ENCODE measurements at places on chromosomes 7 and 10. TPM values are rescaled to one million over a fixed set of nuclear protein-coding genes. Genes with fewer than 3 reads are reported as not detected.
A peak's percentile ranks its signal among the peaks of the same experiment; 100 is the strongest.

DNA sequence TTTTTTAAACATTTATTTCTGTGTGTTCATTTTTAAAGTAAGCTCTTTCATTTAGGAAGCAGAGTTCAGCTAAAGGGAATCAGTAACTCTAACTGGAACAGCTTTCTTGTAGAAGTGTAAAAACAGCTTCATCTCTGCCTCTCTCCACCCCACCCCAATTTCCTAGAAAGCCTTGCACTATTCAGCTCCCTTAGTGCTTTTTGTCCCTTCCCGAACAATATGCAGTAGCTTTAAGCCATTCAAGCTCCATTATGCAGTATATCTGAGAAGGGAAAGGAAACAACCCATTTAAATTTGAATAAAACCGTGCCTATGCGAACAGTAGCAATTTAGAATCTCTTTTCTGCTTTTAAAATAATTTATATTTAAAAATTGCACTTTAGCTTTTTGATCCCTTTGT, 134.5 kb downstream of the TRIL start:
- DNase-seq = no peak

- DNase-seq = no peak
Measured at GRCh38 chr10:37488792-37489657, 363.6 kb downstream of the ANKRD30A start.

- DNase-seq = no peak
Measured at GRCh38 chr7:30984359-30985107, 20.8 kb downstream of the GHRHR start.

GRCh38 chr10:55287346-55287745, 486.3 kb upstream of the PCDH15 start:
- no peak for DNase-seq

- DNase-seq = no peak
Measured at GRCh38 chr10:24825551-24825950, 101.9 kb upstream of the ARHGAP21 start.

DNA sequence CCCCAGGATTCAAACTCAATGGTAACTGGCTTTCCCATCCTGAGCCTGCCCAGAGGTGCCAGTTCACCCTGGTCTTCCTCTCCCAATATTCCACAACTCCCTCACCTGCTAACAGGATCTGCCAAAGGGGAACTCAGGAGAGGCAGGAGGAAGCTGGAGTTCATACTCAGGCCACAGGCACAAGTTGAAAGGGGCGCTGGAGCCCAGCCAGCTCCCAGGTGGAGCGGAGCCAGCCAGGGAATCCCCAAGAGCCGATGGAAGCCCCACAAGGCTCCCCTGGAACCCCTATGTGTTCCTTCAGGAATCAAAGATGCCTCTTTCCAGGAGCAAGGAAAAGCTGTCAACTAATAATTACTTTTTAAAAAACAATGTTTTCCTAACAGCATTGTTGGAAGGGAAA, 63.5 kb downstream of the SH3PXD2A start:
- DNase-seq = no peak

- DNase-seq = no peak
Measured at GRCh38 chr7:8320174-8320573, 58.2 kb upstream of the ICA1 start.

- DNase-seq = no peak
Measured at GRCh38 chr10:26486304-26486703, 48.2 kb downstream of the APBB1IP start.

DNA sequence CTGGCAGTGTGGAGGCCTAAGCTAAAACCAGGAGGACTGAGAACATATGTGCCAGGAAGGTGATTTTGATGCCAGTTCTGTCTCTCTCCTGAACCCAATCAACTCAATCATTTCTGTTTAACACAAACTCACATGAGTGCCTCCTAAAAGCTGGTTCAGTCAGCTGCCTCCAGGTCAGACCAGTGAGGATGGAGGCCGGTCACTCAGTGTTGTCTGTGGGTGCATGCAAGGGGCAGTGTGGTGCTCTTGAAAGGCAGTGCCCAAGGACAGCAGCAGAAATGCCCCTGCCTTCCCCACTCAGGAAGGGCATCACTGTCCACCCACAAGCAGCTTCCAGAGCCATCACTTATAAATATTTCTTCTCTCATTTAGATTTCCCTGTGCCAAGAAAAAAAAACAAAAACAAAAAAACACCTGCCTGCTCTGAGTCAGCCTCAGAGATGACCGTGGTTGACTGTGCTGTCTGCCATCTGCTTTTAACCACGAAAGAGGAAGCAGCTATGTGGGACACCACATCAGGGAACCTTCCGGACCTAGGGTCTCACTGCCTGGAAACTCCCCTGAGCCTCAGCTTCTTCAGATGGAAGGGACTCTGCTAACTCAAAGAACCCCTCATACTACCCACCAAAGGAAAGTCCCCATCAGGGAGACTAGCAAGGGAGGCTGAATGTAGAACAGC, 39.1 kb downstream of the VOPP1 start:
- DNase-seq = no peak

DNA sequence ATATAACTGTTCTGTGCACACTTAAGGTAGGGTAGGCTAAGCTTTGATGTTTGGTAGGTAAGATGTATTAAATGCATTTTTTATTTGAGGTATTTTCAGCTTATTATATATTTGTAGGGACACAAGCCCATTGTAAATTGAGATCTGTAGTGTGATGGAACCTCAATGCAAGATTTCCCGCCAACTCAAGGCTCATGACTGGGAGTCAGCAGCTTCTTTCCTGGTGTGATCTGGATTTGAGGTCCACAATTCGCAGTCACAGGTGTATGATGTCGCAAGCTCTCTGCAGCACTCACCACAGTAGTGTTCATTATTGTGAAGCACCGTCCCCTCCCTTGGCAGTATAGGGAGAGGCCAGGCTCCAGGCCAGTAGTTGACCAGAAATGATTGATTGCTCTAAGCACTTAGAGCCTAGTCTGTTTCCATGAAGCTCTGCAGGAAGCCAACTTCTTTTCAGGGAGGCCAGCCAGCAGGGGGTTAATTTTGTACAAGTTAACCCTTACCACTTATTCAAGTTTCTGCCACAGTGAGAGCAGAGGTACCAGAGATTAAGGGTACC, 54.9 kb downstream of the SEM1 start:
- DNase-seq = no peak

- DNase-seq = no peak
Measured at GRCh38 chr10:43209074-43209455, 57.8 kb downstream of the RASGEF1A start.

GRCh38 chr7:155494551-155494950, 36.6 kb downstream of the EN2 start:
- DNase-seq = no peak

GRCh38 chr10:103849880-103850571, 5.3 kb downstream of the SH3PXD2A start:
- DNase-seq = no peak

- DNase-seq = no peak
Measured at GRCh38 chr10:60480865-60481563, 91.3 kb upstream of the ANK3 start.

GRCh38 chr7:157432541-157432956, 95.7 kb downstream of the DNAJB6 start:
- peak; percentile 61 for DNase-seq

- DNase-seq = no peak
Measured at GRCh38 chr7:42614636-42615035, 297.2 kb downstream of the C7orf25 start.

GRCh38 chr7:126806614-126807013, 446.1 kb downstream of the GRM8 start:
- DNase-seq = no peak

- DNase-seq = no peak
Measured at GRCh38 chr10:49207113-49207512, 18.9 kb upstream of the TMEM273 start.

DNA sequence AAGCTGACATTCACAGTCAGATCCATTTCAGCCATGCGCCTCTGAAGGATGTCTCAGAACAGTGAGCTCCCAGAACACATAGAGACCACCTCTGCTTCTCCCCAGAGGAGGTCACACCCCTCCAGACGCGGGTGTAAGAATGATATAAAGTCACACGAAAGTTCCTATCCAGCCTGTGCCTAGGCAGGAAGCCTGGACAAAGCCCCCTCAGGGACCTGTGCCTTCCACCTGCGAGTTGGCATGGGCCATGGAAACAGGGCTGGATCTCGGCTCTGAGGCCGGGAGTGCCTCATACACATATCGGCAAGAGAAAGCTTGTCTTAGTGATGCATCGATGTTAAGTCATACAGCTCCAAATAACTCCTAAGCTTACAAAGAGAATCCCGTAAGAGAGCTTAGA, 5.0 kb downstream of the VIPR2 start:
- no peak for DNase-seq

- no peak for DNase-seq
Measured at GRCh38 chr10:598415-599170, 90.9 kb downstream of the DIP2C start.

DNA sequence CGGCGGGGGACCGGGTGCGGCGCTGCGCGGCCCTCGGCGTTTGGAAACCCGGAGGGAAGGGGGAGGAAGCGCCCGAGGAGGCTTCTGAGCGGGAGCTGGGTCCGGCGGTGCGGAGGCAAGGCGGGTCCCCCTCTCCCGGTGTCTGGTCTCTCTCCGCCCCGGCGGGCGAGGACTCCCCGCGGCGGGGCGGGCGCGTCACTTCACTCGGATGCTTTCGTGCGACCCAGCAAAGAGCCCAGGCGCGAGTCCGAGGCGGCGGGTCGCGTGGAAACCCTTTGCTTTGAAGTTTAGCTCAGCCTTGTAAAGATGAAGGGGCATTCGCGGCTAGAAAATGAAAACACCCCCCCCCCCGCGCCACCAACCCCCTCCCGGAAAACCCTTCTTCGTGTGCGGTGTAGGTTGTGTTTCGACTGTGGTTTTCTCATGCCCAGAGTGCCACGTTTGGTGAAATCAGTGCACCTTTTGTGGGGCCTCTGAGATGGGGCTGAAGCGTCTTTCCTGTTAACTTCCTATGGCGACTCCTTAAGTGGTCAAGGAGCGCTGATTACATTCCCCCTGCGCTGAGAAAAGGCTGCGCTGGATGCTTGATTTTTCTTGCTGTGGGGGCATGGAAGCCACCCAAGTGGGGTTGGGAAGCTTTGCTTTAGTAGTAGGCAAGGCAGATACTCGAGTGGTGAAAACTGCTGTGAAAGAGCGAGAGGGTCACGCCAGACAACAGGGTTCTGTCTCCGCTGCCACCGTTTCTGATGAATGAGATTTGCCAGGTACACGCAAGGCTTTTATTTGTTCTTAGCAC, 876 bp downstream of the GNAI1 start:
- DNase-seq = peak; percentile 47

DNA sequence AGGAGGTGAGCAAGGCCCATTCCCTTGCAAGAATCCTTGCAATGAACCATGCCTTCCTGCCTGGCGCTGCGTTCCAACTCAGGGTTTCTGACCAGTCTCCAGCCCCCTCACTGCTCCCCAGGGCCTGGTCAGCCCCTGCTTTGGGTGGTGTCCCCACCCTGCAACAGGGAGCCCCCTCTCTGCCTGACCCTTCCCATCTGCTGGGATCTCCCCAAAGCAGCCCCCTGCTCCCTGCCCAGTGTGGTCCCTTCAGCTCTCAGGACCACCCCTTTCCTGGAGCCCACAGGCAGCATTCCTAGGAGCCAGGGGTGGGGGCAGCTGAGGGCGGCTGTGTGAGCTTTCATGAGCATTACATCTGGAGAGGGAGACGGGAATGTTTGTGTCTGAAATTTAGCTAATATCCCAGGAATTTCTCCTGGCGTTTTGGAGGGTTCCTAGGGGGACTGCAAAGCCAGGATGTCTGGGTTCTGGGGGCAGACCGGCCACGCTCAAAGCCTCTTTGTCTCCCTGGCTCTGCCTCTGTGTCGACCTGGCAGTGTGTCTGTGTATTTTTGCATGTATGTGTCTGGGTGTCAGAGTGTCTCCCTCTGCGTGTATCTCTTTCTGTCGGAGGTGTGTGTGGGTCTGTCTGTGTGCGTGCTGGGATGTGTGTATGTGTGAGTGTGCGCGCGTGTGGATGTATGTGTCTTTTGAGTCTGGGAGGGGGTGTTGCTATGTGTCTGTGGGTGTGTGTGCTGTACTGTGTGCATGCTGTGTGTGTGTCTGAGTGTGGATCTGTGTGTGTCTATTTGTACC, 300.5 kb upstream of the ZMIZ1 start:
- no peak for DNase-seq

DNA sequence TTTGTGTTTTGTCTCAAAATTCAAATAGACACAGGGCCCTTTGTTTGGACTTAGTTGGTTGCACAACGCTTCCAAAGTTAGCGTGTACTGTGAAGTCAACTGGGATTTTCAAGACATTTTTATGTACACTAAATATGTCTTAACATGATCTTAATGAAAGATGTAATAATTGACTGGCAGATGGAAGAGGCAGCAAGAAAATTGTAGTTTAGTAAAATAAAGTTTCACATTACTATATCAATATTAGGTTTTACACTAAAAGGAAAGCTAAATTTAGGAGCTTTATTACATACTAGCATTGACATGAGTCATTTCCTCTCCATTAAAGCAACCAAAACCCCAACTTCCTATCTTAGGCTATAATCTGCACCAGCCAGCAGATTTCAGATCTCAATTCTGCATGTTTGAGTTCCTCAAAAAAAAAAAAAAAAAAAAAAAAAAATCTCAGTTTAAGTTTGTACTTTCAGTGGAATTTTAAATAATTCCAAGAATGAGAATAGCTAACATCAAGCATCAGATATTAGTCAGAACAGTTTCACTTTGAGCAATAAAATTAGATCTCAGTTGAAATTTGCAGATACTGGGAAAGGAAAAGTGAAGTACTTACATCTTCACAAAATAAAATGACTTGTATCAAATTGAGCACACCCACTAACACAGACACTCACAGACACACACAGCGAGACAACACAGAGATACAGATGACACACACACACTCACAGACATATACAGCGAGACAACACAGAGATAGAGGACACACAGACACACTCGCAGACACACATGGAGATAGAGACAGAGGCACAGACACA, 346.6 kb upstream of the KLF6 start:
- DNase-seq = no peak

- no peak for DNase-seq
Measured at GRCh38 chr7:155624412-155624811, 20.0 kb upstream of the RBM33 start.

- peak; percentile 75 for DNase-seq
Measured at GRCh38 chr10:50990568-50991455, 83.5 kb upstream of the PRKG1 start.

- no peak for DNase-seq
Measured at GRCh38 chr7:95675016-95675415, 78.7 kb upstream of the PDK4 start.

The PAX4 gene
- 1.6 TPM for total RNA-seq

The CDH23 gene
- total RNA-seq = 2.2 TPM

The TAS2R5 gene
- 1.0 TPM for total RNA-seq

The ARPC1B gene
- 143 TPM for total RNA-seq

The SPAM1 gene
- not detected for total RNA-seq

The LRRC72 gene
- total RNA-seq = not detected

The CALHM1 gene
- total RNA-seq = not detected

The ARL5B gene
- total RNA-seq = 17.4 TPM

The PRKG1 gene
- total RNA-seq = 17.2 TPM

The INMT gene
- 6.4 TPM for total RNA-seq

The PRKRIP1 gene
- 18.8 TPM for total RNA-seq

The OR2A42 gene
- total RNA-seq = not detected

All from left colon (tissue), 2 donors.